ENCODE measurements at places on chromosomes 7 and 10. TPM values are rescaled to one million over a fixed set of nuclear protein-coding genes. Genes with fewer than 3 reads are reported as not detected.

The FAM13C gene
- 31.9 TPM for total RNA-seq

The NUTM2D gene
- total RNA-seq, result 3.0 TPM

The GPC2 gene
- 5.6 TPM for total RNA-seq

The DLX6 gene
- 0.12 TPM for total RNA-seq

The RAB18 gene
- 85.5 TPM for total RNA-seq

The YKT6 gene
- total RNA-seq, result 22.2 TPM

The SUFU gene
- 4.6 TPM for total RNA-seq

DNA sequence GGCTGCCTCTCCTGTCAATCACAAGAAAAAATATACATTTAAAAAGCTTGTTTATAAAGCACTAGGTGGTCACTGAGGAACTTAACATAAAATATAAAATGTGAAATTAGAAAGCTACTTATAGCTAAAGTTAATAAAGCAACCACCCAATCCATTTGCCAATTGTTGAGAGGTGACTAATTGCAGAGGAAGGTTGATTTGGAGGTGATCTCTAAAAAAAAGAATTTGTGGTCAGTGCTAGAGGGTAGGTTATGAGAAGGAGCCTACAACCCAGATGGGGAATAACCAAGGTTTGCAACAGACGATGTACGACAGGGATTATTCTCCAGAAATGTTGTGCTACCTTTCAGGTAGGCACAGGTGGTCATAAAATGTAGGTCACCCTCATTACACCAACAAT lies 444.2 kb upstream of the C7orf33 start:
- H3K27ac ChIP-seq, result no peak overlapping the region
- H3K27me3 ChIP-seq, result no peaks in the 10 kb centered on the region
- H3K36me3 ChIP-seq, result no peaks in the 10 kb centered on the region

DNA sequence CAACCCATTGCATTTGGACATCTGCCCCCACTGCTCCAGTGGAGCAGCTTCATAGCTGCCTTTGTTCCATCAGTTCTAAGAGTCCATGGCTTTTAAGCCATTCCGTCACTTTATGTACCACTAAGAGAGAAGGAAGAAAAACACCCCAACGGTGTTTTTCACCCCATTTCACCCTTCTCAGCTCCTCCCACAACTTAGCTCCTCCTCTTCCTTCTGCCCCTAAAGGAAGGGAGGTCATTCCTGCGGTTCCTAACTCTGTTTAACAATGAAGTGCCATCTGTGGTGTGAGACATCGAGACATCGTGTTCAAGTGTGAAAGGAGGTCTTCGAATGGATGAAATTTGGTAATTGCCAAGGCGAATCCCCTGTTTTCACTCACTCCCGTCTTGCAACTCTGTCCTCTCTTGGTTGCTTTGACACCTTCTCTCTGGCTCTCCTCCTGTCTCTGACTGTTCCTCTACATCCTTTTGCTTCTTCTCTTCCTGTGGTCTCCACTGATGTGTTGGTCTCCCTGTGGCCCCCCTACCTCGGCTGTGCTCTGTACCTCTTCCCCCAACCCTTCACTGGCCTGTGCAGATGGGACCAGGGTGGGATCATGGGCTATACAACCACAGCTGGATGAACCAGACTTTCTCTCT lies 23.0 kb downstream of the SMKR1 start:
- H3K27ac ChIP-seq, result no peak overlapping the region
- H3K4me1 ChIP-seq, result no peaks in the 10 kb centered on the region
- no peak for DNase-seq
- no peaks in the 10 kb centered on the region for H3K36me3 ChIP-seq

DNA sequence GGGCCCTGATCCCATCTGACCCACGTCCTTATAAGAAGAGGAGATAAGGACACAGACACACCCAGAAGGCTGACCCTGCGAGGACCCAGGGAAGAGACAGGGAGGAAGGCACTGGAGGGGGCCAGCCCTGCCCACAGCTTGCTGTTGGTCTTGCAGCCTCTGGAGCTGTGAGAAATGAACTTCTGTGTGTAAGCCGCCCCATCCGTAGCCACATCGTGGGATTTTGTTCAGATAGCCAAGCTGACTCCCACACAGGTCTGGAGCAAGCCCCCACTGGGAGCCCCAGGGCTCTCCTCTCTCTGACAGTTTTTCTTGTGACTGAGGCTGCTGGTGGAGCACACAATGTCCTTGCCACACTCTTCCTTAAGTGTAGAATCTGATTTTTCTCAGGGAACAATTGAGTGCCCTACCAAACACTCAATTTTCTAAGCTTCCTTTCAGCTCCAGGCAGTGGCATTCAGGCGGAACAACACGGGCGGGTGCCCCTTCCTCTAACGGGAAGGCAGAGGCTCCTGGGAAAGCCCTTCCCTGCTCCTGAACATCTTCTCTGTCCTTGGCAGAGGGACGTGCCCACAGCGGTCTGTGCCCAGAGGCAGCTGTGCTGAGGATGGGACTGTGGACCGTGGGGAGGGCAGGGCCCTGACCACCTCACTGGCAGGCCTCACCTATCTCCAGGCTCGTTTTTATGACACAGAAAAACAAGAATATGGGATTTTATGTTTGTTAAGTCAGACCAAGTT lies 160.6 kb upstream of the SHH start:
- no peak overlapping the region for H3K4me3 ChIP-seq
- no peaks in the 10 kb centered on the region for H3K27me3 ChIP-seq
- H3K4me1 ChIP-seq, result no peaks in the 10 kb centered on the region
- H3K36me3 ChIP-seq, result no peaks in the 10 kb centered on the region
- no peak overlapping the region for H3K27ac ChIP-seq
- no peak for DNase-seq

GRCh38 chr7:138979226-138979979 lies 1.8 kb downstream of the KIAA1549 start:
- H3K4me3 ChIP-seq, result no peak overlapping the region
- H3K36me3 ChIP-seq, result no peaks in the 10 kb centered on the region
- DNase-seq, result no peak
- no peak overlapping the region for H3K27ac ChIP-seq
- no peaks in the 10 kb centered on the region for H3K27me3 ChIP-seq

DNA sequence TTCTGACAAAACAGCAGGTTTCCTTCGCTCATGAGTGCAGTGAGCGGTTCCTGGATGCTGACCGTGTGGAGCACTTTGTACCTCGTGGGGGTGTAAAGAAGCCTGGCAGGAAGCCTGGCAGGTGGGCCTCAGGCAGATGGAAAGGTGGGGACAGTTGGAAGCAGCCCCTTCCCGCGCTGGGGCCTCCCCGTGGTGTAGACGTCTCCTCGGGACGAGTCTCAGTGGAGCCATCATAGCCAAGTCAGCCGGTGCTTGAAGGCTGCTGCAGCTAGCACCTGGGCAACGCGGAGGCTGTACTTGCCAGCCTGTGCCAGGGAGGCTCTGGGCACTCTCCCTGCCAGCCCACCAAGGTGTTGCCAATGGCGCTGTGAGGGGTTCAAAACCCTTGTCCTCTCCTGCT lies 154.5 kb downstream of the WDR37 start:
- H3K27me3 ChIP-seq, result no peaks in the 10 kb centered on the region
- no peak overlapping the region for H3K27ac ChIP-seq
- H3K4me1 ChIP-seq, result no peaks in the 10 kb centered on the region
- DNase-seq, result no peak
- no peaks in the 10 kb centered on the region for H3K36me3 ChIP-seq

DNA sequence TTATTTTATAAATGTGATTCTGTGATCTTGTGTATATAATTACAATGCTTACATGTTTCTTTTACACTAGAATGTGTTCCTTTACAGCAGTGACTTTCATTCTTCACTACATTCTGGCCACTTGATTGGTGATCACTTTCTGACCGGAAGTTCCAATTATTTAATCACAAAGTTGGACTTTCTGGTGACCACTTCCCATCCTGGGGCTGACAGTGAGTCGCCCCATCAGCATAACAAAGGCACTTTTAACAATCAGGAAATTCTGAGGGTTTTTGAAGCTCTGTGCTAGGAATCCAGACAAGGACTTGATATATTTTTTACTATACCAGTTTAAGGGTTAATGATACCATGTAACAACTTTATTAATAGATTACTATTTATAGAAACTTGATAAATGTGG lies 282.3 kb upstream of the KAT6B start:
- no peak overlapping the region for H3K4me3 ChIP-seq
- peaks cover 3% of the 10 kb centered on the region for H3K4me1 ChIP-seq
- H3K36me3 ChIP-seq, result no peaks in the 10 kb centered on the region

- H3K4me1 ChIP-seq, result peaks cover 4% of the 10 kb centered on the region
- H3K27me3 ChIP-seq, result no peaks in the 10 kb centered on the region
- no peak for DNase-seq
Observed at GRCh38 chr10:24223953-24224352, 15.0 kb downstream of the KIAA1217 start.

- peak; percentile 65 for DNase-seq
- H3K27ac ChIP-seq, result no peak overlapping the region
- peaks cover 3% of the 10 kb centered on the region for H3K4me1 ChIP-seq
- no peak overlapping the region for H3K4me3 ChIP-seq
- H3K36me3 ChIP-seq, result no peaks in the 10 kb centered on the region
- no peaks in the 10 kb centered on the region for H3K27me3 ChIP-seq
Observed at GRCh38 chr7:25565949-25566348, 337.7 kb upstream of the NPVF start.

DNA sequence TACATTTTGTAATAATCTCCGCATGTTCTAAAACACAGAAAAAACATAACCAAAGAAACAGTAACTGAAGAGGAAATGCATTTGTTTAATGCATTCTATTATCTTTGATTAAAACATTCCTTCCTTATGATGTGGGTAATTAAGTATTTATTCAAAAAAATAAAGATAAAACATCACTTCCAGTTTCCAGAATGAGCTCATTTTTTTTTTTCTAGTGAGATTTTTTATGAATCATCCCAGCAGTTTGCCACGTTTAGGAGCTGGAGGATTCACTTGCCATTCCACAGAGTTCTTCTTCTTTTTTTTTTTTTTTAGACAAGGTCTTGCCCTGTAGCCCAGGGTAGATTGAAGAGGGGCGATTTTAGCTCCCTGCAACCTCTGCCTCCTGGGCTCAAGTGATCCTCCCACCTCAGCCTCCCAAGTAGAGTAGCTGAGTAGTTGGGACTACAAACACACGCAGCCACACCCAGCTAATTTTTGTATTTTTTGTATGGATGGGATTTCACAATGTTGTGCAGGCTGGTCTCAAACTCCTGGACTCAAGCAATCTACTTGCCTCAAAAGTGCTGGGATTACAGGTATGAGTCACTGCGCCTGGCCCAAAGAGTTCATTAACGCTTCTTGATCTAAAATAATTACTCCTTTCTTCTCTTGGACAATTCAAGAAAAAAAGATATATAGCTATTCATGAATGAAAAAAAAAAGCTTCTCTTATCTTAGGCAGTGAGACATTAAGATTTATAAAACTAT lies 177.3 kb downstream of the DKK1 start:
- DNase-seq, result no peak
- no peak overlapping the region for H3K4me3 ChIP-seq
- no peak overlapping the region for H3K27ac ChIP-seq
- no peaks in the 10 kb centered on the region for H3K4me1 ChIP-seq
- no peaks in the 10 kb centered on the region for H3K27me3 ChIP-seq

- H3K27me3 ChIP-seq, result no peaks in the 10 kb centered on the region
- H3K36me3 ChIP-seq, result no peaks in the 10 kb centered on the region
- H3K4me1 ChIP-seq, result peaks cover 14% of the 10 kb centered on the region
- DNase-seq, result peak; percentile 74
- peak overlapping the region; percentile 96 for H3K27ac ChIP-seq
- peak overlapping the region; percentile 64 for H3K4me3 ChIP-seq
Observed at GRCh38 chr10:17229717-17229966, 1.6 kb downstream of the VIM start.

GRCh38 chr10:22927166-22927565 lies 687 bp upstream of the ARMC3 start:
- no peaks in the 10 kb centered on the region for H3K36me3 ChIP-seq
- no peaks in the 10 kb centered on the region for H3K27me3 ChIP-seq
- no peak for DNase-seq
- H3K4me1 ChIP-seq, result no peaks in the 10 kb centered on the region
- no peak overlapping the region for H3K27ac ChIP-seq
